H9 (cell line): ENCODE measurements at places on chromosomes 3 and 15. TPM values are rescaled to one million over a fixed set of nuclear protein-coding genes. Genes with fewer than 3 reads are reported as not detected.

Gene GOLGA6L4
- 1.2 and 2.8 TPM in 2 replicates for total RNA-seq

Gene TOP2B
- 170 and 181 TPM in 2 replicates for total RNA-seq

Gene CCR4
- total RNA-seq: 0.07 and 0.09 TPM in 2 replicates

Gene ALDH1L1
- 0.68 and 0.90 TPM in 2 replicates for total RNA-seq

DNA sequence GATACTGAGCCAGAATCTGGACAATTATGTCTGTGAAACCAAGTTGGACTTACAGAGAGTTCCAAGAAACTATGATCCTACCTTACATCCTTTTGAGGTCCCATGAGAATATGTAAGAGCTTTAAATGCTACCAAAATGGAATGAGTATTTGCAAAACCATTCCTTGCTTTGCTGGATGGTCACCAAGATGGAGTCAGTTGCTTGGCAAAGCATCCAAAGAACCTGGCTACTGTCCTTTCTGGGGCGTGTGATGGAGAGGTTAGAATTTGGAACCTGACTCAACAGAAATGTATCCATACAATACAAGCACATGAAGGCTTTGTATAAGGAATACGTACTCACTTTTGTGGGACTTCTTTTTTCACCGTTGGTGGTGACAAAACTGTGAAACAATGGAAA, 36.2 kb downstream of the AP4E1 start:
- no peaks in the 10 kb centered on the region for H3K27me3 ChIP-seq
- DNase-seq: no peak
- H3K4me3 ChIP-seq: no peak overlapping the region
- H3K27ac ChIP-seq: no peak overlapping the region
- peaks cover 16% of the 10 kb centered on the region for H3K36me3 ChIP-seq
- H3K4me1 ChIP-seq: no peaks in the 10 kb centered on the region

DNA sequence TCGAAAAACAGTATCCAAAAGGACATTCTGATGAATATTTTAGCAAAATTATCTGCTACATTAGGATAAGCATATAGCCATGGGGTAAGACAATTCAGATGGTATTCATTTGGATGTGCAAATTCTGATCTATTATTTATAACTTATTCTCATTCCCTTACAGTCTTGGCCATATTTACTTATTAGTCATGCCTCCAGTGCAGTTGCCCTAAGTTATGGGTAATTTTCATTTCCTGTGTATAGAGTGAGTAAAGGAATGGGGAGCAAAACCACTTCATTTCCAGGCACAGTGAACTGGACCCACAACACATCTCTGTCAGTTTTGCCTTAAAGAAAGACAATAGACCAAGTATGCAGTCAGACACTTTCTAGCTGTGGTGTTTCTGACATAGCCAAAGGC, 134.3 kb downstream of the POLQ start:
- H3K36me3 ChIP-seq: no peaks in the 10 kb centered on the region
- H3K27me3 ChIP-seq: no peaks in the 10 kb centered on the region
- no peak overlapping the region for H3K27ac ChIP-seq
- no peaks in the 10 kb centered on the region for H3K4me1 ChIP-seq

DNA sequence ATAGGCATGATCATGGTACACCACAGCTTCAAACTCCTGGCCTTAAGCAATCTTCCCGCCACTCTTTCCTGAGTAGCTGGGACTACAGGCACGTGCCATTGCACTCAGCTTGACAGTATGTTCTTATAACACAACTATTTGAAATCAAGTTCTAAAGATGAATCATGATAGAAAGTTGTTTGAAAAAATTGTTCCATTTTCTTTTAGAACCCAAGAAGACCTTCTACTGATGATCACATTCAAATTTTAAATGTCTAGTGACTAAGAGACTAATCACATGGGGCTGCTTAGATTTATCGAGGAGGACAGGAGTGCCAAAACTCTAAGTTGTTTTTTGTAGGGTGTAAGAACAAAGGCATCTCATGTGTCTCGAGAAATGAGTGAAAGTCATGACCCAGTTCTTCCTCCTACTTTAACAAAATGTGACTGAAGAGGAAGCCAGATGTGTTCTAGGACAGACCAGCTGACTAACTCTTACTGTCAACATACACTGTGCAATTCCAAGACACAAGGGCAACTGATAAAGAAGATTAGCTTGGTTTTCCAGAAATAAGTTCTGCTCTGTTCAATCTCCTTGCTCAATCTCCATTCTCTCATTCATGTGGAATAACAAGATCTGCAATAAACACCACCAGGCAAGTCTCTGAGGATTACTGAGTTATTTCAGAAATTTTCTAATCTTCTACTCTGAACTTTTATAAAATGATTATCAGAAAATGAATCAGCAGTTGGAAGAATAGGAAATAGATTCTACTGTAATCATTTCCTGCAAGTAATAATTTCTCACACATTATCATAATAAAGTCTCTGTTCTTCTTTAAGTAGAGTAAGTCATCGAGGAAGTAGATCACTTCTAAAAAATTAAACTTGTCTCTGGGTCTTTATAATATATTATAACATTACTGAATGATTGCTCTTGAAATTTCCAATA, 122.6 kb upstream of the CCNL1 start:
- H3K27me3 ChIP-seq: no peaks in the 10 kb centered on the region
- H3K27ac ChIP-seq: no peak overlapping the region
- H3K4me3 ChIP-seq: no peak overlapping the region
- no peaks in the 10 kb centered on the region for H3K4me1 ChIP-seq

- peak; percentile 50 for DNase-seq
- peaks cover 7% of the 10 kb centered on the region; the same call in 1 of the 2 replicates for H3K4me1 ChIP-seq
- no peak overlapping the region for H3K4me3 ChIP-seq
- H3K27me3 ChIP-seq: no peaks in the 10 kb centered on the region; the same call in 1 of the 2 replicates
- H3K27ac ChIP-seq: no peak overlapping the region
- no peaks in the 10 kb centered on the region for H3K36me3 ChIP-seq
Measured at GRCh38 chr3:129425213-129425612, 3.2 kb downstream of the EFCAB12 start.

- H3K27me3 ChIP-seq: peaks cover 79% of the 10 kb centered on the region
- DNase-seq: no peak
- no peak overlapping the region for H3K27ac ChIP-seq
- peak overlapping the region; percentile 42 for H3K4me3 ChIP-seq
Measured at GRCh38 chr15:52789008-52789600, 1.0 kb downstream of the ONECUT1 start.

DNA sequence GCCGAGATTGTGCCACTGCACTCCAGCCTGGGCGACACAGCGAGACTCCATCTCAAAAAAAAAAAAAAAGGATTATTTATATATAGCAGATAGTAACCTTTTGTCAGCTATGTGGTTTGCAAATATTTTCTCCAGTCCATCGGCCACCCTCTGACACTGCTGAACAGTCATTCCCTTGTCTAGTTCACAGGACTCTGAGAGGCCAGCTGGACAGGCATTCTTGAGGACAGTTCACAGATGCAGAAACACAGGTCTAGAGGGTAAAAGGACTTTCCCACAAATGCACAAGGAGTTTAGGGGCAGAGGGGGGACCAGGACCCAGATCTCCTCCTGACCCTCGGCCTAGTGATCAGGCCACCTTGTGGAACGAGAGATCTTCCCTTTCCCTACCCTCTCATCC, 7.5 kb upstream of the TMEM40 start:
- no peaks in the 10 kb centered on the region for H3K4me1 ChIP-seq
- no peaks in the 10 kb centered on the region for H3K27me3 ChIP-seq
- no peaks in the 10 kb centered on the region for H3K36me3 ChIP-seq
- no peak overlapping the region for H3K4me3 ChIP-seq
